Stimulated activated CD4-positive, alpha-beta T cell treated with anti-CD3 and anti-CD28 coated beads, Interleukin-15, amount 100 ng/mL, for 48 hours (primary cell): ENCODE measurements at places on chromosomes 13 and 19.

DNA sequence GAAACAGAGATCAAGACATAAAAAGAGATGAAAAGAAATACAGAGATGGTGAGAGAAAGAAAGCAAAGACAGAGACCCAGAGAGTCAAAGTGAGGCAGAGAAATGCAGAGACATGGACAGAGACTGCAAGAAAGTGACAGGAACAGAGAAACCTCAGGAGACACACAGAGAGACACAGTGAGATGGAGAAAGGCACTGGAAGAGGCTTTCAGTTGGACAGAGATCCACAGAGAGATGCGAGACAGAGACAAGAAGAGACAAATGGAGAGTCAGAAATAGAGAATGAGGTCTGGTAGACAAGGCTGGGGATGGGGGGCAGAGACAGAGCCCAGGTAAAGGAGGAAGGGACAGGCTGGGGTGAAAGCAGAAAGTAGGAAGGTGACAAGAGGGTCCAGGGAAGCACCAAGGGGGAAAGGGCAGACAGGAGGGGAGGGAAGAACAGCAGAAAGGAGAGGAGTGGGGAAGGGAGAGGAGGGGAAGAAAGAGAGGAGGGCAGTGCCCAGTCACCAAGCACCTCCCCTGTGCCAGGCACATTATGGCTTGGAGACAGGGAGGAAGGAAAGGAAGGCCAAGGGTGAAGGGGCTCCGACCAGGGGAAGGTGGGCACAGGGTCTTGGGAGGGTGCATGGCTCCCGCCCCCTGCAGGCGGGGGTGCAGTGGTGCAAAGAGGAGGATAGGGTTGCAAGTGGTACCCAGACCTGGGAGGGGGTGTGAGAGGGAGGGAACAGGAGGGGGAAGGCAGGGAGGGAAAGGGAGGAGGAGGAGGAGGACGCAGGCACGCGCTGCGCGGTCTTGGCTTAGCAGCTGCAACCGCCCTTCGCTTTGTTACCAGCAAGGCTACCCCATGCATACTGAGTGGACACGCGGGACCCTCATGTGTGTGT is 38.4 kb downstream of the DEDD2 start:
- no peak for DNase-seq

GRCh38 chr13:42696191-42696590 is 85.2 kb upstream of the FAM216B start:
- DNase-seq = no peak

GRCh38 chr19:27657271-27658051 is 1555.5 kb downstream of the UQCRFS1 start:
- no peak for DNase-seq

DNA sequence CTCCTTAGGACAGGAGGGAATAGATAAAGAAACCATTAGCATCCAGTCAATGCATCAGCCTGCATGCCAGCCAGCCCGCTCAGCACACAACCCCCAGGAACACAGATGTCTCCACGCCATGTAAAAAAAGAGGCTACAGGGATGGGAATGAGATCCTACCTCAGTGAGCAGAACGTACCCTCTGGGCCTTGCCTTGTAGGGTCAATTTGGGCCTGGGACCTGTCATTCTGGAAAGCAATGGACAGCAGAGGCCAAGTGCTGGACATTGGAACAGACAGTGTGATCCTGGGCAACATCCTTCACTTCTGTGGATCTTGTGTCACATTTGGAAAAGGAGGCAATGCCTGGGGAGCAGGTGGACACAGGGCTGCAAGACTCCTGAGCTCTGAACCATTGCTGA is 26.0 kb downstream of the VSTM2B start:
- no peak for DNase-seq

DNA sequence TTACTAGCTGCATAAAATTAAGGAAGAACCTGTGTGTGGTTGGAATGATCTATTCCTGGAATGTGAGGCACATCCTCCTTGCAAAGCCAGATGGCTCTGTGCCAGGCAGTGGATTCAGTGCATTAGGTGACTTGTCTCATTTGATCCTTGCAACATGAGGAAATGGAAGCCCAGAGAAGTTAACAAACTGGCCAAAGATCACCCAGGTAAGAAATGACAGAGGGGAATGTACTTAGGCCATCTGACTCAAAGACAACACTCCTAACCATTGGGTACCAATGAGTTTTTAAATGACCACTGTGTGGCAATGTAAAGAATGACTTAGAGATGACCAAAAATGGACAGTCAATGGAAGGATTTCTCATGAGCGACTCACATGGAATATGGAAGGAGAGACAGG is 114.2 kb upstream of the RXFP2 start:
- DNase-seq = no peak

- no peak for DNase-seq
These were observed 50.5 kb downstream of the NFIX start for GRCh38 chr19:13045812-13046211.
